ENCODE measurements at places on chromosomes 2 and 18. TPM values are rescaled to one million over a fixed set of nuclear protein-coding genes. Genes with fewer than 3 reads are reported as not detected.

- H3K27me3 ChIP-seq, result no peaks in the 10 kb centered on the region
- H3K4me3 ChIP-seq, result no peak overlapping the region
- DNase-seq, result no peak
These were observed 9.3 kb upstream of the ERBB4 start for GRCh38 chr2:212547716-212548454.

GRCh38 chr2:230866756-230867523 is 2.2 kb downstream of the ITM2C start:
- DNase-seq, result peak; percentile 41
- H3K4me3 ChIP-seq, result no peak overlapping the region
- peaks cover 22% of the 10 kb centered on the region for H3K27me3 ChIP-seq
- H3K36me3 ChIP-seq, result no peaks in the 10 kb centered on the region
- no peak overlapping the region for H3K27ac ChIP-seq
- no peaks in the 10 kb centered on the region for H3K4me1 ChIP-seq

DNA sequence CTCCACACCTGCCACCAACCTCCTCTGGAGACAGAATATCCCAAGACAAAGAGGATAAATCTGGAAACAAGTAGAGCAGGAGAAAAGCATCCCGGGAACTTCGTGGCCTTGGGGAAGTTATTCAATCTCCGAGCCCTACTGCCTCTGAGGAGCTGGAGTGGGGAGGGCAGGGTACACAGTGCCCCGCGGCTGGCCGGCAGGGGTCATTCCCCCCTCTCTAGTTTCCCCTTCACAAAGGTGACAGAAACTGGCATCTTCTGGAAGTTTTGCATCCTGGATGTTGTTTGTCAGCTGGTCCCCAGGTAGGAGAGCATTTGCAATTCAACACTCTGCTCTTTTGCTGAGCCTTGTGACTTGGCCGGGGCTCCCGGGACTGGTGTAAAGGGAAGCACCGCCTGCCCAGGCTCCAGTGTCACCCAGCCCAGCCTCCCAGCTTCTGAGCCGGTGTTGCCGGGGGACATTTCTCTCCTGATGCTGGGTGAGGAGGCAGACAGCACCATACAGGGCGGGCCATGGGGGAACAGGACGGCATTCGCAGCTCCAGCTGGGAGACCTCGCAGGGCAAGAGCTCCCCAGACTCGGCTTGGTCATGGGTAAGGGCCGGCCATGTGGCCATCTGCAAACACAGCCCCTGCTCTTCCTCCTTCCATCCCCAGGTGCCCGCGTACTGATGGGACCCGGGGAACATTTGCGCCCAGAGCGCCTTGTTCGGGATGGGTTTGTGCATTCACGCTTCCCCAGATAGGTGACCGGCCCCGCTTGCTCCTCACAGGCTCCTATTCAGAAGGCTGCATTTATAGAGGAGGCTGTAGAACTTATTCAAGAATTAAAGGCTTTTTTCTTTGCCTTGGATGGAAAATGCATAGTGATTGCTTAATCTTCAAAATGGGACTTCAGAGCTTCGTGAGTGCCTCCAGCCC is 7.4 kb upstream of the NTSR2 start:
- no peak for DNase-seq
- no peak overlapping the region for H3K4me3 ChIP-seq
- no peaks in the 10 kb centered on the region for H3K36me3 ChIP-seq
- H3K4me1 ChIP-seq, result no peaks in the 10 kb centered on the region

POU3F3 gene
- total RNA-seq, result not detected

- H3K27ac ChIP-seq, result no peak overlapping the region
- no peaks in the 10 kb centered on the region for H3K4me1 ChIP-seq
- no peaks in the 10 kb centered on the region for H3K27me3 ChIP-seq
These were observed 188.3 kb upstream of the ZSWIM2 start for GRCh38 chr2:187037310-187037709.

VWA3B gene
- not detected for total RNA-seq

- no peaks in the 10 kb centered on the region for H3K27me3 ChIP-seq
- peak; percentile 93 for DNase-seq
- H3K27ac ChIP-seq, result peak overlapping the region; percentile 80
- no peaks in the 10 kb centered on the region for H3K36me3 ChIP-seq
These were observed 105.6 kb downstream of the TTC32 start for GRCh38 chr2:19796035-19796695.

DNA sequence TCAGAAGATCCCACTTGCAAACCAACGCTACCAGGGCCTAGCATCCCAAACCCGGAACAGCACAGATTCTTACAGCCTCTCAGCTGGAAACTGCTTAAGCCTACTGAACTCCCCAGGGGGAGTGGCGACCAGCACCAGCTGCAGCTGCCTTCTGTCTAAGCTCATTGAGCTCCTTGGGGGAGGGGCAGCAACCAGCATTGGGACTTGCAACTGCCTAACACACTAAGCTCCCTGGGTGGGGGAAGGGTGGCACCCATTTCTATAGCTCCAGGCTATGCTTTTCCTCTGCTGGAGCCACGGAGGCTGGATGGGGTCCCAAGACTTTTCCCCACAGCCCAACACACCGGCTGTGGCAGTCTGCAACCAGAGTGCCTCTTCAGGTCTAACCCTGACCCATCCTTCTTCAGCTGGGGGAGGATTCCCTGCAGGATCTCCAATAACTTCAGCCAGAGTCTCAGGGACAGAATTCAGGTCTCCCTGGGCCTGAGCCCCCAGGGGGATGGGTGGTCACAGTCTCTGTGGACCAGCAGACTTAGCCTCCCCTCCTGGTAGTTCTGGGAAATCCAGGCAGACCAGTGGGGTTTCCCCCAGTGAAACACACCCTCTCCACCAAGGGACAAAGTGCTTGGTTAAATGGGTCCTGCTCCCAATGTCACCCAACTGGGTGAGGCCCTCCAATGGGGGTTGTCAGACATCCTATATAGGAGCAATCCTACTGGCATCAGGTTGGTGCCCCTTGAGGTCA is 45.9 kb upstream of the ITGA4 start:
- H3K4me1 ChIP-seq, result no peaks in the 10 kb centered on the region
- DNase-seq, result no peak
- H3K27me3 ChIP-seq, result no peaks in the 10 kb centered on the region
- no peak overlapping the region for H3K4me3 ChIP-seq

DNA sequence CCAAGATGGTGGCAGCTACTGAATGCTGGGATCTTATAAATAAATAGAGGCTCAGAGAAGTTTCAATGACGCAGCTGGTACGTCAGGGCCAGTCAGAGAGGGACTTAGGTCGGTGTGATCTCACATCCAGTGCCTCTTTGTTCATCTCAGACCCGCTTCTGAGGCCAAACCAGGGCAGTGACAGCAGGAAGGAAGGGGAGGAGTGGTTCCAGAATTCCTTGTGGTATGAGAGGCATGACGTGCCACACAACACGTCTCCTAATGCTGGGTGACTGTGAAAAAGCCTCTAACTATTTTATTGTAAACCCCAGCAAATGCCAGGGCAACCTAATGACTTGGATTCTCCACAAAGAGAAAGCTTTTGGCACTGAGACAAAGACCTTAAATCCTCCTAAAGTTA is 423.3 kb downstream of the LPIN1 start:
- DNase-seq, result peak; percentile 94
- peak overlapping the region; percentile 26 for H3K4me3 ChIP-seq
- H3K27me3 ChIP-seq, result no peaks in the 10 kb centered on the region
- H3K4me1 ChIP-seq, result peaks cover 22% of the 10 kb centered on the region
- H3K27ac ChIP-seq, result peak overlapping the region; percentile 94

GRCh38 chr2:870426-870825 is 80.2 kb upstream of the SNTG2 start:
- DNase-seq, result no peak
- H3K27me3 ChIP-seq, result no peaks in the 10 kb centered on the region
- H3K4me1 ChIP-seq, result no peaks in the 10 kb centered on the region
- H3K4me3 ChIP-seq, result no peak overlapping the region
- no peaks in the 10 kb centered on the region for H3K36me3 ChIP-seq

GRCh38 chr18:67733088-67733487 is 216.6 kb upstream of the DSEL start:
- no peaks in the 10 kb centered on the region for H3K36me3 ChIP-seq
- H3K27ac ChIP-seq, result peak overlapping the region; percentile 60
- H3K4me1 ChIP-seq, result peaks cover 39% of the 10 kb centered on the region
- no peak overlapping the region for H3K4me3 ChIP-seq
- H3K27me3 ChIP-seq, result no peaks in the 10 kb centered on the region
- peak; percentile 95 for DNase-seq

DNA sequence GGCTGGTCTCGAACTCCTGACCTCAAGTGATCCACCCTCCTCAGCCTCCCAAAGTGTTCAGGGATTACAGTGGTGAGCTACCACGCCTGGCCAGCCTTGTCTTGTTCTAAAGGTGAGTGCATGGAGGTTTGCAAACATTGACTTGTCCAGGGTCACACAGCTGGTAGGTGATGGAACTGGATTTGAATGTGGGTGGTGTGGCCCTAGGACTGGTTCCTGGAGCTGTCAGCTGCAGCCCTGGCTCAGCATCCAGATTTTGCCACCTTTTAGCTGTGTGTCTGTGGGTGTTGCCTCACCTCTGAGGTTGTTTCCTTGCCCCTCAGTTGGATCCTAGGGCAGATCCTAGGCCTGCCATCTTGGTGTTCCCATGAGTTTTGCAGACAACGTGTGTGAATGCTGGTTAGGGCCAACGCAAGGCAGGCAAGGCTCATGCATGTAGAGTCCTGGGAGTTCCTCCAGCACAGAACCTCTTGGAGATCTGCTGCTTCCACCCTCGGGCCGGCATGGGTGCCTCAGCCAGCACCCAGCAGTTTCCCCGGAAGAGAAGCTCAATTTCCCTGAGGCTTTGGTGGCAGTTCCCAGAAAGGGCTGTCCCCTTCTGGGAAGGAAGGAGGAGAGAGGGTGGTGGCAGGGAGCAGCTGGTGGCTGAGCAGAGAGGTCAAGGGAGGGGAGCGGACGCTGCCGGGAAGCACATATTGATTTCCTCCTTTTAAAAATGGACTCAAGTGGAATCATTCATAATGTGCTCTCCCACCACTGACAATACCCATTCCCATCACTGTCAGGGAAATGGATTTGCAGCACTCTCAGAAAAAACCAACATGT is 127.6 kb upstream of the HS6ST1 start:
- no peaks in the 10 kb centered on the region for H3K4me1 ChIP-seq
- no peak overlapping the region for H3K27ac ChIP-seq

- 0 out of 2 replicates have a peak overlapping the region, but pooled peaks have one; percentile 16 for H3K4me3 ChIP-seq
- no peaks in the 10 kb centered on the region for H3K36me3 ChIP-seq
- H3K27ac ChIP-seq, result no peak overlapping the region
- peaks cover 10% of the 10 kb centered on the region for H3K4me1 ChIP-seq
These were observed 33.5 kb downstream of the DAPL1 start for GRCh38 chr2:158828378-158829164.

- H3K27ac ChIP-seq, result no peak overlapping the region
- H3K4me1 ChIP-seq, result no peaks in the 10 kb centered on the region
- DNase-seq, result no peak
- H3K4me3 ChIP-seq, result no peak overlapping the region
- no peaks in the 10 kb centered on the region for H3K36me3 ChIP-seq
These were observed 249.1 kb downstream of the PHLPP1 start for GRCh38 chr18:62964432-62964831.

DNA sequence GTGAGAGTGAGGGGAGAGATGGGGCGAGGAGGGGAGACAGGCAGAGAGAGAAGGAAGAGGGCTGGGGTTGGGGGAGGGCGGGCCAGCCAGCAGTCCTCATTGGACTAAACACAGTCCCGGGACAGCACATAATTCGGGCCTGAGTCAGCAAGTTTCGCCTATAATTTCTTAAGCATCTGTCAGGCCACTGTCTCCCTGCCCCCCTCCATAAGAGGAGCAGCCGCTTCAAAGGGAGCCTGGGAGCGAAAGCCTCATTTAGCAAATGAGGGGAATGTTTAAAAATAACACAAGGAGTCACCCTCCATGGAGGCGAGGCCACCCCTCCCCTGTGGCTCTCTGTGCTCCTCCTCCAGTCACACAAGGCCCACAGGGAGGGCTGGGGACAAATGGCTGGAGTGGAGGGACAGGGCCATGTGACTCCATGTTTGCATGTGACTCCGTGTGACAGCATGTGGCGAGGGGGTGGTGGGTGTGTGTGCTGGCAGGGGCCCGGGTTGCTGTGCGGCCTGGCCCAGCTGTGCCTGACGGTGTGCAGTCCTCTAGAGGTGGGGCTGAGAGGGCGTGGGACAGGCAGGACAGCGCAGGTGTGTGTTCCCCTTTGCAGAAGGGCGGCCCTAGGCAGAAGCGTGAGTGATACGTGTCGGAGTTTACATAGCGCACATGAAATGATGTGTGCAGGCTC is 162.4 kb downstream of the CELF4 start:
- H3K4me3 ChIP-seq, result no peak overlapping the region
- peaks cover 14% of the 10 kb centered on the region for H3K4me1 ChIP-seq
- peak overlapping the region; percentile 41 for H3K27ac ChIP-seq
- no peaks in the 10 kb centered on the region for H3K27me3 ChIP-seq

All from GM23248 (cell line).